ENCODE measurements at places on chromosomes 3 and 15.
A peak's percentile ranks its signal among the peaks of the same experiment; 100 is the strongest.

DNA sequence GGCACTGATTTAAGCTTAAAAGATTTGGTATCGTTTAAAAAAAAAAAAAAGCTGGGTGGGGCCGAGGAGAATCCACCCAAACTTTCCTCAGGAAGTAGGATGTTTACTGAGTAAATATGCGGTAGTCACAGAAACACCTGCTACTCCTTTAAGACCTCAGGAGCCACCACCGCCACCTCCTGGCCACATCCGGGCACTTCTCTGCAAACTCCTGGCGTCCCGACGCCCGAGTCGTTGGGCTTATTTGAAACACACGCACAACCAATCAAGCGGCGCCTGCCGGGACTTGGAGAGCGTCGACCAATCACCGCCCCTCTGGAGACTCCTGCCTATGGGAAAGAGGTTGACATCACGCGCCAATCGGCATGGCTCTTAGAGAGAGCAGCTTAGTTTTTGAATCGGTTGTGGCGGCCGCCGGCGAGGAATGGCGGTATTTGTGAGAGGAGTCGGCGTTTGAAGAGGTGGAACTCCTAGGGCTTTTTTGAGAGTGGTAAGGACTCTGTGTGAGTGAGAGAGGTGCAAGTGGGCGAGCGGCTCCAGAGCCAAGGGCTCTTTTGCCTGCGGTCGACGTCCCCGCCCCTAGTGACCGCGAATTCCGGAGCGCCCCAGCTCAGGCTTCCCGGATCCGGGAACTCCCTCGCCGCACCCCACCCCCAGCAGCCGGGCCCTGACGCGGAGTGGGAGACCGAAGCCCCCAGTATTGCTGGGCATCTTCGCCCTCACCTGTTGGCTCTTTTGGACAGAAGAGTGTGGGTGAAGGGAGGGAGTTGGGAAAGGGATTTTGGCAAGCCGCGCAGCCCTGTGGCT lies at the start of gene ECT2:
TSS of gene ECT2 (plus strand) at position 359 of the 807 bp plus-strand sequence. CDS start 3,805 bp downstream, outside the sequence.
- peak; percentile 99 for DNase-seq

GRCh38 chr15:78912316-78912715 lies 32.5 kb downstream of the CTSH start:
- DNase-seq = no peak

GRCh38 chr3:185651971-185652370 lies 65.9 kb downstream of the SENP2 start:
- DNase-seq = no peak

GRCh38 chr3:10232137-10232536 lies 16.1 kb upstream of the TATDN2 start:
- no peak for DNase-seq

- no peak for DNase-seq
These were observed 716.2 kb downstream of the DIPK2A start for GRCh38 chr3:144687862-144688261.

GRCh38 chr3:171353423-171353822 lies 106.8 kb downstream of the TNIK start:
- no peak for DNase-seq

DNA sequence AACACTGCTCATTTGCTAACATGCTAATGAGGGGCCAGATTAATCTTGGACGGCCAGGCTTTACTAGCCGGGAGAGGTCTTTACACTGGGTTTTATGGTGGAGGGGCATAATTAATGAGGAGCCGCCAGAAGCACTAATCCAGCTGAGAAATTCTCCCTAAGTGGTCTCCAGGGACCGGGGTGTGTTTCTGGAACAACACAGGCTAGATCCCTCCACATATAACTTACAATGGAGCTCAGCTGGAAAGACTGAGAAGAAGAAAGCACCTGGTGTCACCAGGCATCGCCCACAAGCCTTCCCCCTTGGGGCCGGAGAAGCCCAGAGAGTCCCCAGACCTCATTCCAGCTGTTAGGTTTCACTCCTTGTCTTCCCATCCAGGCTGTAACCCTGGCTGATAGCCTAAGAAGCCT lies 127.5 kb downstream of the MEGF11 start:
- DNase-seq = no peak

DNA sequence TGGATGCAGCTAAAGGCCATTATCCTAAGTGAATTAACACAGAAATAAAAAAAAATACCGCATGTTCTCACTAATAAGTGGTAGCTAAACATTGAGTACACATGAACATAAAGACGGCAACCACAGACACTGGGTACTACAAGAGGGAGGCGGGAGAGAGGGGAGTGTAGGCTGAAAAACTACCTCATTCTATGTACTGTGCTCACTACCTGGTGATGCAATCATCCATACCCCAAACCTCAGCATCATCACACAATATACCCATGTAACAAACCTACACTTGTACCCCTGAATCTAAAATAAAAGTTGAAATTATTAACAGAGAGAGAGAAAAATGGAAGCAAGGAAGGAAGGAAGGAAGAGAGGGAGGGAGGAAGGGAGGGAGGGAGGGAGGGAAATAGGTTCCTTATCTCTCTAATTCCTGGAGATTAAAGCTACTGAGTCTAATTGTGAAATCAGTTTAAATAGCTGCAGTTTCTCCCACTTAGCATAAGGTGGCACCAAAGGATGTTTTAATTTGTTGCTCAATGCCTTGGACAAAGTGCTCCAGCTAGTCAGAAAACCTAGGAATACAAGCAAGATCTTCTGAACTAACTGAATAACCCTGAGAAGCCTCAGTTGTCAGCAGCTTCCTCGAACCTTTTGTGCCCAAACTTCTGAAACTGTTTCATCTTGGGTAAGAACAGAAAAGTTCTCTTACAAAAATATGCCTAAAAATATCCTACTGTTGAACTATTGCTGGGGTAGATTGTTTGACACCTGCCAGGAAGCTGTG lies 79.4 kb upstream of the ATP11B start:
- DNase-seq = peak; percentile 83

DNA sequence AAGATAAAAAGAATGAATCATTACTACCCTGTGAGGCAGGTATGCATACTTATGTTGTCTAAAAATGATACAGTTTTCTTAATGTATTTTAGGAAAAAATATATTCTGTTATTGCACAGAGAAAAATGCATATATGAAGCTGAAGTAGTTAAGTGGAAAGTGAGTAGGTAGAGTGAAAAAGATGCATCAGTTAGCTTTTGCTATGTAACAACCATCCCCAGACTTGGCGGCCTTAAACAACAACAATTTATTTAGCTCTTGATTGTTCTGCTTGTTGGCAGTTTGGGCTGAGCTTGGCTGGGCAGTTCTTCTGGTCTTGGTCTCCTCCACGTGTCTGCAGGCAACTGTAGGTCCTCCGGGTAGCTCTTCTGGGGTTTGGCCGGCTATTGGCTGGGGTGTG lies 45.7 kb downstream of the SLC6A6 start:
- no peak for DNase-seq

- no peak for DNase-seq
These were observed 2.0 kb upstream of the ZNF710 start for GRCh38 chr15:89998923-89999675.

GRCh38 chr3:123576122-123576521 lies 8.7 kb downstream of the HACD2 start:
- DNase-seq = no peak

- DNase-seq = no peak
These were observed 16.8 kb downstream of the CGNL1 start for GRCh38 chr15:57393061-57393460.

DNA sequence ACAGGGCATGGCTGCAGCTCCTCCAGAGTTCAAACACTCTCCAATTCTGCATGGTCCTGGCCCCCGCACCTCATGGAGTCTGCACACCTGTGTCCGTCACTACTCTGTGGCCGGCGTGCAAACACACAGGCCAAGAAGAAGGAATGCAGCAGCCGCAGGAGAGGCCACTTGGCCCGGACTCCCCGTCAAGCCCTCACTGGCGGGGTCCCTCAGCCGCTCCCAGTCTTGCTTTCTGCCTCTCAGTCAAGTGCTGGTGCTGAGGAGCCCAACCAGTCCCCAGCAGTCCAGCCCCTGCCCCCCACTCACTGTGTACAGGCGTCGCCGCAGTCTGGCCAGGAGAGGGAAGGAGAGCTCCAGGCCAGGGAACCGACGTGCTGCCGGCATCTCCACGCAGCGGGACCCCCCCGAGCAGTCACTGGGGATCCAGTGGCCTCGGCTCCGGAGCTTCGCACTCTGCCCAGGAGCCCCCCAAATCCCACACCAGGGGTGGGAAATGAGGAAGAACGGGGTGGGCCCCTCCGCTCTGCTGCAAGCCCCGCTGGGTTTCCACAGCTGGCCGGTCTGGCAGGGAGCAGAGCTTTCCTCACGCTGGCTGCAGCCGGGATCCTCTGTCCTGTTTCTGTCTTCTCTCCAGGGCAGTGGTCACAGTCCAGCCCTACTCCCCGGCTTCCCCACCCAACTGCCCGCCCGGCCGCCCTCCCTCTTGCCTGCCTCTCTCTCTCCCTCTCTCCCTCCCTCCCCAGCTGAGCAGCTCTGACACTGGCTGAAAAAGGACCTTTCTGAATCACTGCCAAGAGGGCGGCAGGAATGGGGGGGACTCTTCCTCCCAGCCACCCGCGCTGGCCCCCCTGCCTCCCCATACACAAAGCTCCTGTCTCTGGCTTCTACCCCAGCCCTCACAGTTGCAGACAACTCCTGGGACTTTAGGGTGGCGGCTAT lies 16.0 kb downstream of the TNK2 start:
- no peak for DNase-seq

DNA sequence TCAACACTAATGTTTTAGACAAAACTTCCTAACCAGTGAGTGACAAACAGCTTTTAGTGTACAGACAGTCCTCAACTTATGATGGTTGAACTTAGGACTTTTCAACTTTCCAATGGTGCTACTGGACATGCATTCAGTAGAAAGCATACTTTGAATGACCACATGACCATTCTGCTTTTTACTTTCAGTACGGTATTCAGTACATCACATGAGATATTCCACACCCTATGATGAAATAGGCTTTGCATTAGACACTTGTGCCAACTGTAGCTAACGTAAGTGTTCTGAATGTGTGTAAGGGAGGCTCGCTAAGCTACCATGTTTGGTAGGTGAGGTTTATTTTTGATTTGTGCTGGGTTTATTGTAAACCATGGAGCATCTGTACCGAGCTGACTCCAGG lies 113.7 kb downstream of the WNT7A start:
- no peak for DNase-seq

GRCh38 chr3:12041446-12042041 lies 37.4 kb downstream of the SYN2 start:
- no peak for DNase-seq

DNA sequence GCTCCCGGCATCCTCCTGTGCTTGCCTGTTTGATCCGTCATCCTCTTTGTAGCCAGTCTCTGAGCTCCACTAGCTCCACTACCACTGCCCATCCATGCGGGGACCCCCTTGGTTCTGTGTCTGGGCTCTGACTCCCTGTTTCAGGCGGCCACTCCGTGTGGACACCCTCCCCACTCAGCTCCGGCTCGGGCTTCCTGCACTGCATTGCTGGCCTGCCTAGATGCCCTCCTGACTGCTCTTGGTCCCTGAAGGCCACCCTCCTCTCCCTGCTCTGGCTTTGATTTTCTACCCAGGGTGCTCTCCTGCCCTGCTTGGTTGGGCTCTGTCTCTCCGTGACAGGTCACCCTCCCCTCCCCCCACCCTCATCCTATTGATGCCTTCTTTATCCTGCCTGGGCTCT lies 4.0 kb upstream of the ADGRG7 start:
- no peak for DNase-seq

- no peak for DNase-seq
These were observed 27.1 kb downstream of the FAH start for GRCh38 chr15:80179935-80180334.

Data from HL-60 (cell line).